ENCODE measurements at places on chromosomes 6 and 20. TPM values are rescaled to one million over a fixed set of nuclear protein-coding genes. Genes with fewer than 3 reads are reported as not detected.

The DEFB124 gene
- total RNA-seq, result not detected

The CRISP2 gene
- not detected for total RNA-seq

The SLA2 gene
- 0.12 TPM for total RNA-seq

DNA sequence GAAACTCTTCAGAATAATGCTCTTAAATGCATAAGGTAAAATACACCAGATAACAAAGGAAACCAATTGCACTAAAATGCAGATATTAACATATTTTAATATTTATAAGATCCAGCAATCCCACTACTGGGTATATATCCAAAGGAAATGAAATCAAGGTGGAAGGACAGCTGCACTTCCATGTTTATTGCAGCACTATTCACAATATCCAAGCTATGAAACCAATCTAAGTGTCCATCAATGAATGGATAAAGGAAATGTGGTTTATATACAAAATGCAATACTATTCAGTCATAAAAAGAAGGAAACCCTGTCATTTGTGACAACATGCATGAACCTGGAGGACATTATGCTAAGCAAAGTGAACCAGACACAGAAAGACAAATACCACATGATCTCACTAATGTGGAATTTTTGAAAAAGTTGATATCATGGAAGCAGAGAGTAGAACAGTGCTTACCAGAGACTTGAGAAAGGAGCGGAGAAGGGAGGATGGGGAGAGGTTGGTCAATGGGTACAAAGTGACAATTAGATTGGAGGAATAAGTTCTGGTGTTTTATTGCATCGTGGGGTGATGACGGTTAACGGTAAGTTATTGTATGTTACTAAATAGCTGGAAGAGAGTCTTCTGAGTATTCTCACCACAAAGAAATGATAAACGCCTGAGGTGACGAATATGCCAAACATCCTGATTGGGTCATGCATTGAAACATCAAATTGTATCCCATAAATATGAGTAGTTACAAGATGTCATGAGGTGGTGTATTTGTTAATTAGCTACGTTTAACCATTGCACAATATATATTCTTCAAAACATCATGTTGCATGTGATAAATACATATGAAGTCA lies 37.9 kb upstream of the RNF24 start:
- DNase-seq, result no peak

DNA sequence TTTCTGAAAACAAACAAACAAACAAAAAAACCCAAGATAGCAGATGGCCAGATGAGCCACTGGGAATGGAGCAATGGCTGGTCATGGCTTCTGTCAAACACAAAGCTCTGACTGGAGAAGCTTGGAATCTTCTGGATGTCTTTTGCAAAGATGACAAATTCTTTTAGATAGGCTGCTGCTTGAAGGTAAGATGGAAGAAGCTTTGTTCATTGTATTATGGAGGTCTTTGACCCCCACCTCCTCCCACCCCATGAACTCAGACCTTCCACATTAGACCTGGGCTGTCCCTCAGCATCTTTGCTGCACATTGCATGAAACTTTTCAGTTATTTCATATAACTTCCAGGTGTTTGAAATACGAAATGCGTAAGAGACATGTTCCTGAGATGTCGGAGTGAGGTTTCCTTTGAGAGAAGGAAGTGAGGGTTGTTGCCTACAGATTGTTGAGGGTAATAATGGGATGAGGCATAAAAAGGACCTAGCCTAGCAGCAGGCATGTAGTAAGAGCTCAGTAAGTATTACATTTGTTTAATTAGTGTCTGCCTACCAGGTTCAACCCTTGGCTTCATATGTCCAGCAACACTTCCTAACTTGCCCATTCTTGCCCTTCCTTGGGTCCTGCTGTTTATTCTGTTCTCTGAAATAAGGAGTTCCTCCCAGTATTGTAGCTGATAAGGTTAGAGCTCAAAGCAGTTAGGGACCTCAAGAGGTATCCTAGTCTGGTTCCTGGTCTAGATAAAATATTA lies 51.4 kb upstream of the IER3 start:
- DNase-seq, result no peak

- no peak for DNase-seq
These were observed 6.1 kb upstream of the RPL7L1 start for GRCh38 chr6:42873313-42873712.

DNA sequence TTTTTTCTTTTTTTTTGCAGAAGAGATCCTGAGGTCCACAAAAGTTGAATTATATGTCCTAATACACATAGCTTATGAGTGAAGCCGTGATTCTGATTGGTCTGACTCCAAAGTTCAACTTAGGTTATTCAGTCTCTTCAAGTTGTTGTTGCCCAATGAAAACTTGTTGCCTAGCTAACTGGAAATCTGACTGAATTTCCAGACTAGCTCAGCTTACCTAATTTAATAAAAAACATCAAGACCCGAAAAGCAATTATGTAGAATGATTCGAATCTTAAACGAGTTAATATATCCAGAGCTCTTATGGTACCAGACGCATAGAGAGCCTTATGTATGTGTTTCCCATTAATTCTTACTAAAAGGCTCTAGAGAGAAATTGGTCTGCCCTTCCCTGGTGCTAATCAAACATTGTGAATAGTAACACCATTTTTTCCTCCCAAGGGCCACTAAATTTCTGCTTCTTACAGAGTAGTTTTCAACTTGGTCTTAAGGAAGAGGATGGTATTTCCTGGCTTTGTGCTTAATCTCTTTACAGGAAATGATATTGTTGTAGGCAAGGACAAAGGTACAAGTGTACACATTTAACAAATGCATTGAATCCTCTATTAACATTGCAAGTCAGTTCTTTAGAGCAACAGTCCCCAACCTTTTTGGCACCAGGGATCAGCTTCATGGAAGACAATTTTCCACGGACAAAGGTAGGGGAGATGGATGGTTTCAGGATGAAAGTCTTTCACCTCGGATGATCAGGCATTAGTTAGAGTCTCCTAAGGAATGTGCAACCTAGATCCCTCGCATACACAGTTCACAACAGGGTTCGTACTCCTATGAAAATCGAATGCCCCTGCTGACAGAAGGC lies 107.9 kb downstream of the TSHZ2 start:
- DNase-seq, result no peak

GRCh38 chr6:140355476-140355875 lies 981.0 kb upstream of the CITED2 start:
- DNase-seq, result no peak

- DNase-seq, result no peak
These were observed 63.8 kb downstream of the MBOAT1 start for GRCh38 chr6:20148433-20148832.

DNA sequence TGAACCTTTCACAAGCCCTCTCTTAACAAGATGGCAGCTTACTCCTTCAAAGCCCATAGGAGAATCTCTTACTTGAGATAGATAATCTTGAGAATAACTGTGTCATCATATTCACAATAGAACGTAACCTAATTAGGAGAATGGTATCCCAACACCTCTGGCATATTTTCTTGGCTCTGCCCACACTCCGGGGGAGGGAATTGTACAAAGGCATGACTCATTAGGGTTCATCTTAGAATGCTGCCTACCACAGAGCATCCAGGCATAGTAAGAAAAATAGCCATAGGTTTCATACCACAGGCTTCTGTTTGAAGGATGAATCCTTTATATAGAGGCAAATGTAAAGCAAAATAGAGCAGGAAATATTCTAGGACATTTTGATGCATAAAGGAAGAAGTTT lies 1100.6 kb upstream of the CITED2 start:
- no peak for DNase-seq

- no peak for DNase-seq
These were observed 39.1 kb downstream of the VSTM2L start for GRCh38 chr20:37941992-37942391.

DNA sequence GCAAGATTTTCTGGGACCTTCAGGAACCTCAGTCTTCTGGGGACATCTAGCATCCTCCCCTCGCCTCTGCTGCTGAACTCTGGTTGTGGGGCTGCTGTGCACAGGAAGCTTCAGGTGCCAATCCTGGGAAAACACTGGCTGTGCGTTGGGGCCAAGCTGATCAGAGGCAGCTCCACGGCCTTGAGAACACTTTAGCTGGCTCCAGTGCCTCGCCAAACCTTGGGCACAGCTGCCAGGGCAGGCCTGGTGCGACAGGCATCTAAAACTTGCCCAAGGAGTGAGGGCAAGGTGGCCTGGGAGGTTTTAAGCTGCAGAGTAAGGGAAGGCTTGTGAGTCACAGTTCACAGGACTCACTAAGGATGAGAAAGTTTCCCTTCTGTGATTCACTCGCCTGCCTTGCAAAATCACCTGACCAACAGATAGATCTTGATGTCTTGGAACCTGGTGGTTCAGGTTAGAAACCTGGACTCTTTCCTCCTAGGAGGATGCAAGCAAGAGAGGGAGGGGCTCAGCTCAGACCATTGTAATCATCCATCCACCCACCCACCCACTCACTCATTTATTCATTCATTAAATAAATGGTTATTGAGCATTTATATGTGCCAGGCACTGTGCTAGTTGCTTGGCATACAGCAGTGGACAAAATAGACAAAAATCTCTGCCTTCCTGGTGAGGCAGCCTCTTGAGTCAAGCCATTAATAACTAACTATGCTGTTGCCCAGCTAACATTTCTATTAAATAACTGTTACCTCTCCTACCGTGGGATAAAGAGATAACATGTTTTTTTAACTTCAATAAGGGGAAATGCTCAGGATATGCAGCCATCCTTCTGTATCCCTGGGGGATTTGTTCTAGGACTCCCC lies 2.5 kb upstream of the SPATS1 start:
- DNase-seq, result no peak

Data from HCT116 (cell line).